ENCODE measurements at places on chromosomes 2 and 18.

DNA sequence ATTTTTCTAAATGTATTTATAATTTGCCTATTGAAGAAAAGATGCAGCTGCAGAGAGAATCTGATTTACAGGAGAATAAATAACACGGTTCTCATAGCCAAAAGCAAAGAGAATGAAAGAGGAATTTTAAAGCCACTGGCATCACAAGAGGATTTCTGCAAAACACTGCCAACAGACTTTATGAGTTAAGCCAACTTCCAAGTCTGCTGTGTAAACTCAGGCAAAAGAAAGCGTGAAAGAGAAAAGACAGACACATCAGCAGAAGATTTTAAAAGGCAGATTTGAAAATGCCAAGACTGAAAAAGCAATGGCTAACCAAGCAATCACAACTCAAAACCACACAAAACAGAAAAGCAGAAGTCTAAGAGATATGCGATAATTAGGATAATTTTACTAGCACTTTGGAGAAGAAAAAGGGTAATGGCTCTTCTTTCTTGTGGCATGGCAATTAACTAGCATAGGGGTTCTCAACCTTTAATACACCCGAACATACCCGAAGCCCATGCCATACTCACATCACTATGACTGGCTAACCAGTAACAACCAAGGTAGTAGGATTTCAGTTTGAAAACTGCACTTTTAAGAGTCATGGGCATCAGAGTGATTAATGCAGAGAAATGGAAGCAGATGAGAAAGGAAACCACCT lies 4.9 kb downstream of the DARS1 start:
- no peak for DNase-seq

DNA sequence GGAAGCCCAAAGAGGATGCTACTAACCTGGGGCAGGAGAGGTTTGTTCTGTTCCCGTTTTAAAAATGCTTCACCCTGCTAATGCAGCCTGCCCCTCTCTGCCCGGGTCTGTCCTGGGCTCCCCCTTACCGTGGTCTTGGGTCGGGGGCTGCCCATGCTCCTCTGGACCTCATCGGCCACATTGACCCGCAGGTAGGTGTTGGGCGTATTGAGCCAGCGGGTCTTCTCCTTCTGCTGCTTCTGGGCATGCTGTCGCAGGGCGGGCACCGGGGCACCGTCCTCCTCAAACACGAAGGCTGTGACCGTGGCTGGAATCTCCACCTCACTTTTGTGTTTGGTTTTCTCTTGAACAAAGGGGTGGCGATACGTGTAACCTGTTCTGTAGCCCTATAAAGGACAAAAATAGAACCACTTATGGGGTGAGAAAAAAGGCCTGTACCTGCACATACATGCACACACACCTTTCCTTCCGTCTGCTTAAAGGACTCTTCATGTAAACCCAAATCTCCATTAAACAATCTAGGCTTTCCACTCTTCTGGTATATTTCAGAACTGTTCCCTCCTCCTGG lies 89.3 kb downstream of the ADD2 start:
- DNase-seq = no peak

GRCh38 chr2:85066874-85067351 lies 66.3 kb upstream of the TCF7L1 start:
- DNase-seq = peak; percentile 8

- DNase-seq = peak; percentile 38
Measured at GRCh38 chr2:102473020-102473419, at the start of gene SLC9A4. TSS of gene SLC9A4 (plus strand) at chr2:102473226. CDS start at chr2:102473760, 534 bp downstream.

DNA sequence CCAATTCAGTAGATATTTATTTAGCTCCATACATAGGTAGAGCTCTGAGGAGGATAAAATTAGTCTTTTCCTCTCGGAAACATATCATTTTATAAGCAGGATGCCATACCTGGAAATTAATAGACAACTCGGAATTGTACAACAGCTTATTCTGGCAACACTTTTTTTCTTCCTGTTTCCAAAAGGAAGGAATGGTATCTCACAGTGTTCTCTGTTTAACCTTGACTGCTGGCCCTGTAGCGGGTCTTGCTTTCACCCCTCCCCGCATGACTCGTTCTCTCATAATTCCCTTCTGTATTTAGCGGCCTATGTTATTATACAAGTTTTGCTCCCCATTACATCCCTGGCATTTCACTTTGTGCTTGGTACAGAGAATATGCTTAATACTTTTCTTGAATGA lies 2.5 kb upstream of the KYNU start:
- DNase-seq = no peak

DNA sequence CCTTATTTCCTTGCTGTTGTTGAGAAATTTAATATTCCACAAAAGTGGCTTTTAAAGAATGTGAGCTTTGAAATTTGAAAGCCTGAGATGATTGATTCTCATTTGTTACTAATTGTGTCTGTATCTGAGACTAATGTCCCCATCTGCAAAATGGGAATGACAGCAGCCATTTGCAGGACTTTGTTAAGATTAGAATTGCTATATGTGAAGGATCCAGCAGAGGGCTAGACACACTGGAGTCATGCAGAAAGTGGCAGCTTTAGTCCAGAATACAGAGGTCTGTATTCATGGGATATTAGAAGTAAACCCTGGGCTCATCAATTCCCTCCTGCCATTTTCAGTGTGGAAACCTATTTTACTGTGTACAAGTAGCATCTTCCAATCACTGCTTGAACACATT lies 296.5 kb upstream of the GYPC start:
- no peak for DNase-seq

GRCh38 chr18:12032786-12033642 lies 51.7 kb downstream of the IMPA2 start:
- DNase-seq = no peak

GRCh38 chr2:171158790-171159371 lies 1.8 kb downstream of the TLK1 start:
- DNase-seq = no peak

DNA sequence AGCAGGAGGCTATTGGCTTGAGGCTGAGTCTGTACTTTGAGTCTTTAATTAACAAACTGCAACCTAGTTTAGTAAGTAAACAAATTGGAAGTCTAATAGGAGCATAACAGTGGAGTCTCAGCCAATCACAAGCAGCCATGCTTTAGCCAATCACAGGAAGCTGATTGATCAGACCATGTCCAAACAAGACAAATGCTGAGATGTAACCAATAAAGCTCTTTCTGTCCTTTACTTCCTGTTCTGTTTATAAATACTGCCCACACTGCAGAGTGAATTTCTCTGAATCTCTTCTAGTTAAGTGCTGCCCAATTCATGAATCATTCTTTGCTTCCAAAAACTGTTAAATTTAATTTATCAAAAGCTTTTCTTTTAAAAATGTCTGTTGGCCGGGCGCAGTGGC lies 146.6 kb upstream of the DLX2 start:
- no peak for DNase-seq

GRCh38 chr2:133378928-133379549 lies 189.2 kb downstream of the NCKAP5 start:
- DNase-seq = no peak

GRCh38 chr2:205198140-205198525 lies 484.2 kb upstream of the NRP2 start:
- no peak for DNase-seq

GRCh38 chr2:137847443-137847842 lies 116.8 kb upstream of the HNMT start:
- DNase-seq = no peak

GRCh38 chr2:57867730-57868129 lies 178.9 kb upstream of the VRK2 start:
- DNase-seq = no peak

- no peak for DNase-seq
Measured at GRCh38 chr2:105820691-105821090, 76.0 kb downstream of the NCK2 start.

GRCh38 chr2:31442376-31442775 lies 27.8 kb upstream of the XDH start:
- no peak for DNase-seq

DNA sequence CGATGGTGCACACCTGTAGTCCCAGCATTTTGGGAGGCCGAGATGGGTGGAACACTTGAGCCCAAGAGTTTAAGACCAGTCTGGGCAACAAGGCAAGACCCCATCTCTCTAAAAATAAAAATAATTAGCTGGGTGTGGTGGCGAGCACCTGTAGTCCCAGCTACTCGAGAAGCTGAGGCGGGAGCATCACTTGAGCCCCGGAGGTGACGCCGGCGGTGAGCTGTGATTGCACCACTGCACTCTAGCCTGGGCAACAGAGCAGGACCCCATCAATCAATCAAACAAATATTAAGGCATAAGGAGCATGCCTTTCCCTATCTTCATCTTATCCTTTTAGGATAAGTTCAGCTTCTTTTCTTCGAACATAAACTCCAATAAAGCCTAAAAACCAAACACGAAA lies 1.1 kb downstream of the WDSUB1 start:
- DNase-seq = no peak

- DNase-seq = no peak
Measured at GRCh38 chr2:24626131-24626530, 135.1 kb downstream of the NCOA1 start.

GRCh38 chr2:204948822-204949221 lies 403.5 kb downstream of the PARD3B start:
- DNase-seq = no peak

GRCh38 chr2:207296265-207296948 lies 130.7 kb upstream of the KLF7 start:
- no peak for DNase-seq

DNA sequence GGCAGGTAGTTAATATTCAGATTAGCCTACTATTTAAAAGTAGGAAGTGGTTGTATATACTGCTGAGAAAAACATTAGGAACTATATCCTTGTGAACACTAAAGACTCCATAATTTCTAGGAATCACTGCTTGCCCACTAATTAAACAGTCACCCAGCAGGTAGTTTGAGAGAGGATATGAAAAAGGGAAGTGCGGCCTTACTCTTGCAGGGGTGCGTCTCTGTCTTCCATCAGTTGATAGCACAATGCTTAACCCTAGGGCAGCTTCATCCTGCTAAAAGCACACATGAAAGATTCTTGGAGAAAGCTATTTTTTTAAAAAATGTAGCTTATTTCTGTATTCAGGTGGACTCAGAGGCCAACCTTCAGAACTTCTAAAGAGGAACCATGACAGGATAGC lies 53.1 kb upstream of the ATP5MC3 start:
- DNase-seq = no peak

- DNase-seq = no peak
Measured at GRCh38 chr18:79258447-79258846, 137.3 kb upstream of the NFATC1 start.

DNA sequence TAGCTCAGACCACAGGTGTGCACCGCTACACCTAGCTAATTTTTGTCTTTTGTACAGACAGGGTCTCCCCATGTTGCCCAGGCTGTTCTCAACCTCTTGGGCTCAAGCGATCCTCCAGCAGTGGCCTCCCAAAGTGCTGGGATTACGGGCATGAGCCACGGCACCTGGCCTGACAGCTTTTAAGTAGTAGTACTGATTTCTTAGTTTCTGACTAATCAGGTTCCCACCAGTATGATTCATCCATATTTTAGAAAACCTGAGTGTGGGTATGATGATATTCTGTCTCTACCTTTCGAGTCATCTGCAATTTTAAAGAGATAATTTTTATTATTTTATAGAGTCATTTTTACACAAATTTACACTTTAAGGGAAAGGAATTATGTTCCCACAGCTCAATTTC lies 46.4 kb upstream of the GULP1 start:
- no peak for DNase-seq

GRCh38 chr18:66894851-66895250 lies 291.0 kb upstream of the CDH19 start:
- DNase-seq = no peak

DNA sequence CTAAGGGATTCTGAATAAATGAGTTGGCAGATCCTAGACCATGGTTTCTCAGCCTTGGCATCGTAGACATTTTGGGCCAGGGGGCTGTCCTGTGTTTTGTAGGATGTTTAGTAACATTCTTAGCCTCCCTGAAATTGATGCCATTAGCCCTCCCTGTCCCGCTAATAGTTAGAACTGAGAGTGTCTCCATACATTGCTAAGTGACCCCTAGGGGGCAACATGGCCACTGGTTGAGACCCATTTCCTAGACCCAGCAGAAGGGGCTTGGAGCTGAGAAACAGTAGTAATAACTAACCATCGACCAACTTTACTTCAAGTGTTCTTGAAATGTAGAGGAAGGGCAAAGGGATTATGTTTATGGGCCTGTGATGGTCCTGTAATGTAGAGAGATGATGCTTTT lies 40.8 kb downstream of the KCMF1 start:
- no peak for DNase-seq

DNA sequence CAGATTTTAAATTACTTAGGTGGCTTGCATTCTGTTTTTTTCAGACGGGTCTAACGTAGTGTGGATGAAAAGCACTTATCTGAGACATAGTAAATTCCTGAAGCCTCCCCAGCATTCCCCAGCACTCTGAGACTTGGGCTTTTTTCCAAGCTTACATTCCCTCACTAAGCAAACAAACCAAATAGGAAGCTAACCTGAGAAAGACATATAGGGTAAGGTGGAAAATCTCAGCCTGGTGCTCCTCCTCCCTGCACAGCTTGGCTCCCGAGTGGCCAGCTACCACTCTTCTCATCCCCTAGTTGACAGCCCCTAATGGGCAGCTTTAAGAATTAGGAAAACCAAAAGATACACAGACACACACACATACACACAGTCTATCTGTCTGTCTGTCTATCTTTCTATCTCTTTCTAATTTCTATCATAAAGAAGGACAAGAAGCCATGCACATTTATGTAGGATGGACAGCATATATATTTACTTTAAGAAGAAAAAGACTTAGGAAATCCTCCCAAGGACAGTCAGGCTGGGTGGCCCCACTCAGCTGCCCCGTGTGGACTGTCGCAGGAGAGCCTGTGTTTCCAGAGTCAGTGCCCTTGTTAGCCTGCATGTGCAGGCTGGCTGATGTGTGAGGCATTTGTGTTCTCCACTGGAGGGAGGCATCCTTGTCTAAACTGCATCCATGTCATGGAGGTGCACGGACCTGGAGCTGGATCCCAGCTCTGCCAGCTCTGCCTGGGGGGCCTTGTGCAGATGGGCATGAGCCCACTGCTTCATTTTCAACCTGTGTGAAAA lies 8.2 kb downstream of the CNNM3 start:
- DNase-seq = no peak

GRCh38 chr2:98912957-98913915 lies 22.8 kb downstream of the CRACDL start:
- no peak for DNase-seq

DNA sequence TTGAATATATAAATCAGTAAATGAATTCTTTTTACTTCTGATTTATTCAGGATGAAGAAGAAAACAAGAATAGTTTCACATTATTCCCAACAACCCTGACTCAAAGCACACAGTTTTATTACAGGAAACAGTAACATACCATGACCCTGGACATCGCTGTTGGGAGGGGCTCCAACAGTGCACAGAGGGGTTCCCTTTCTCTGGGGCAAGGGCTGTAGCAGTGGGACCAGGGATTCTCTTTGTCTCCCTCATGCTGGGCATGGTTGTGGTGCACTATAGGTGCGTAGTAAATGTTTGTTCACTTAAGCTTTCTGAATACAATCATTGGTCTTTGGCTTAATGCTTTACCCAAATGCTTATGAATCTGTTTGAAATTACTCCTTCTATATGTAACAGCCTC lies 189.4 kb downstream of the BCL2 start:
- no peak for DNase-seq

GRCh38 chr18:50079571-50080295 lies 115.2 kb downstream of the MYO5B start:
- DNase-seq = no peak

- DNase-seq = no peak
Measured at GRCh38 chr2:98464772-98465310, 20.2 kb downstream of the INPP4A start.

- no peak for DNase-seq
Measured at GRCh38 chr18:79326413-79327198, 69.1 kb upstream of the NFATC1 start.

GRCh38 chr2:132664096-132664495 lies 5.9 kb downstream of the LYPD1 start:
- no peak for DNase-seq
